ENCODE measurements at places on chromosomes 5 and 9.
A peak's percentile ranks its signal among the peaks of the same experiment; 100 is the strongest.

GRCh38 chr5:25694801-25695200 is 1050.0 kb upstream of the CDH10 start:
- no peak for DNase-seq

DNA sequence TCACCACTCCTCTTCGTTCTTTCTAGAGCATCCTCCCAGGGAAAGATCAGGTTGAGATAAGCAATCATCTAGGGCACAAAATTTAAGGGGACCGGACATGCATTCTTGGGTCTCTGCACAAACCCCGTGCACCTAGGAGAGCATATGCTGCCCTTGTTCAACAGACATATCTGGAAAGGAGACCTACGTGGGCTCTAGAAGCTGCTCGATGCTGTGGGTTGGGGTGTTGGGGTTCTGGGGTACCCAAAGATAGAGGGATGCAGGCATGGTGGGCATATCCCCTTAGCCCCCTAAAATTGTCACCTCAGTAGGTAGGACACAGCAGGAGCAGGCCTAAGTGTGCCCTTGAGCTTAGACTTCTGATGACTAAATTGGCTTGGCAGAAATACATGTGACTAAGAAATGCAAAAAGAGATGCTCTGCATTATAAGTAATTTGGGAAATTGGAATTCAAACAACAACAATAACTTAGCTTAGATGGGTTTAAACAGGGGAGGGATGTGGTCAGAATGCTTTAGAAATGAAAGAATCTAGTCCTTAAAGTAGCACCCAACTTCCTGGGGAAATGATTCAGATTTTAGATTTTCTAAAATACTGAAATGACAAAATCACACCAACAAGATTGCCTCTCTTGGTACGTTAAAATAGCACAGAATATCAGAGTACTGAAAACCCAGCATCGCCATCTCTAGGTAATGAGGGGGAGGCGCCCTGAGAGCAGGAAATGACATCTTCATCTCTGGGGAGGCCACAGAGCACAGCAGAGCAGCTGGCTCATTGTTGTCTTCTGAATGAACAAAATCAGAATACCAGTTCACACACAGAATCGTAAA is 172.3 kb downstream of the GNA14 start:
- no peak for DNase-seq

GRCh38 chr5:79456890-79457583 is 56.9 kb downstream of the HOMER1 start:
- no peak for DNase-seq

GRCh38 chr9:32403567-32404260 is 19.3 kb downstream of the ACO1 start:
- no peak for DNase-seq

DNA sequence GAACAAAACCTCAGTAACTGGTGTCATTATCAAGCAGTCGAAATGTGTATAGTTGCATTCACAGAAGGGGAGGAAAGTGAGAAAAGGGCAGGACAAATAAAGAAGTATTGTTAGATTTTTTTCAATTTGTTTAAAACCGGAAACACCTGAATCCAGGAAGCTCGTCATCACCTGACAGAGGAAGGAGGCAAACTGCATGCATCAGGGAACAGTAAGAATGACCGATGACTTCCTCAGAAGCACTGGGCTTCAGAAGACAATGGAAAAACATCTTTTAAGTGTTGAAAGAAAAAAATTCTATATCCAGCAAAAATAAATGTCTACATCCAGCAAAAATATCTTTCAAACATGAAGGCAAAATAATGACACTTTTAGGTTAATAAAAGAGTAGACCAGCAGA is 29.5 kb downstream of the PLEKHG4B start:
- no peak for DNase-seq

DNA sequence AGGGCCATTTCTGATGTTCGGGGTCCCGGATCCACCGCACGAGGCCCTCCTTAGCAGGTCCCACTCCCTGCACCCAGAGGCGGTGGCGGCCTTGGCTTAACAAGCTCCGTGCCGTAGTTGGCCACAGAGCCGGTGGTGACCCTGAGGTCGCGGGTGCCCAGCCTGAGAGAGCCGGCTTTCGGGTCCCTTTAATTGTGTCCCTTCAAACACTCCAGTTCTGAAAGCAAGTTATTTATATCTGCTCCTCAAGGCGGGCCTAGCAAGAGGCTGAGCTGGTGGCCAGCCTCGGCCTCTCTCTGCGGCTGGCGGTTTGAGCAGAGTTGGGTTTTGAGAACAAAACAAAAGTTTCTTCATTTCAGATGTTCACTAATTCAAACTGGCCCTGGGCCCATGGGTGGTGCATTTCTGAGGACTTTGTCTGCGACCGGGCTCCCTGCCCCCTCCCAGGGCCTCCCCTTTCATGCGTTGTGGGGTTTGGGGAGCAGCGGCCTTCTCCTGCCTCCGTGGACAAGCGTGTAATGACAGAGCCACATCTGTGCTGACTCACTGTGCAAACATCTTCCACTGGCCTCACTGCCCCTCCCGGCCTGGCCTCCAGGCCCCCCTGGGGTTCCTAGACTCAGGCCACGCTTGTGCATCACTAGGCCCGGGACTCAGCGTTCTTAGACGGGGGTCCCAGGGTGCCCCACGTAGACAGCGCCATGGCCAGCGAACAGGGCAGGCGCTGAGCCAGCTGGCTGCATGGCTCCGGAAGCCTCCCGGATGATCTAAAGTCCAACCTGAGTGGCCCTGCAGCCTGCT is 49.4 kb upstream of the COL5A1 start:
- DNase-seq, result no peak

GRCh38 chr5:109779036-109779735 is 89.5 kb downstream of the MAN2A1 start:
- no peak for DNase-seq

- DNase-seq, result no peak
Observed at GRCh38 chr9:79572032-79572607, 355 bp downstream of the TLE4 start.

DNA sequence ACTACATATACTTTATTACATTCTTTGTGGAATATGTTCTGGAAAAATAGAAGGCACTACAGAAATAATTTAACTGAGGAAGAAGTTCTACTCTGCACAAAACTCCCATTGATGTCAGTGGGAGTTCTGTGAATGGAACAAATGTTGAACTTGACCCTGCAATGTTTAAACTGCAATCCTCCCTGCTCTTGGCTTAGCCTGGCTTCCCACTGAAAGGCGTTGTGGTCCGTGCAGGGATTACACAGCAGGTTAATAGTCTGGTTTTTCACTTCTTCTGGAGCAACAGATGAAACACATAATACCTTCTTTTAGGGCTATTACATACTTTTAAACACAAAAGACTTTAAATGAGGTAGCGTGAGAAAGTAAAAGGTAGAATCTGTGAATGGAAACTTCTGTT is 12.9 kb upstream of the ERBIN start:
- DNase-seq, result peak; percentile 1

Data from nucleus accumbens (tissue), 56 donors.